ENCODE measurements at places on chromosomes 2 and 18. TPM values are rescaled to one million over a fixed set of nuclear protein-coding genes. Genes with fewer than 3 reads are reported as not detected.

DNA sequence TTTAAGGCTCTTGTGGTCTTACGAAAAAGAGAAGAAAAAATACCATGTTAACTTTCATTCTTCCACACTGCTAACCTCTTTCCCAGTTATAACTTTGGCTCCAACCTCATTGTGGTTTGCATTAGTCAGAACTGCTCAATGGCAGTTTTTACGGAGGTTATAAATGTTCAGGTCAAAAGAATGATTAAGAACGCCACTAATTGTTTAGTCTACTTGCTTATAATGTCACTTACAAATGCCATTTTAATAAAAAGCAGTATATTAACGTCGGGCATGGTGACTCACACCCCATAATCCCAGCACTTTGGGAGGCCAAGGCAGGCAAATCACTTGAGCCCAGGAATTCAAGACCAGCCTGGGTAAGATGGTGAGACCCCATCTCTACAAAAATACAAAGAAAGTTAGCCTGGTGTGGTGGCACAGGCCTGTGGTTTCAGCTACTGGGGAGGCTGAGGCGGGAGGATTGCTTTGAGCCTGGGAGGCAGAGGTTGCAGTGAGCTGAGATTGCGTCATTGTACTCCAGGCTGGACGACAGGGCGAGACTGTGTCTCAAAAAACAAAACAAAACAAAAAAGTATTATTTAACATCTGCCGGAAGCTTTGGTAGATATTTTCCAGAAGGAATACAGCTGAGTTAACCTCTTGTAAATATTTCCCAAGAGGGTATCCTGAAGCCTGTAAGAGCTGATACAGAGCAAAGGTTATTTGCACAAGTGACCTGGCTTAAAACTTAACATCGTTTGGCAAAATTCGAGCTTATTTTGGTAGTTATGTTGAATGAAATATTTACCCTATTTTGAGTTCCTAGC, 5.1 kb downstream of the AGPS start:
- DNase-seq = peak; percentile 73

DNA sequence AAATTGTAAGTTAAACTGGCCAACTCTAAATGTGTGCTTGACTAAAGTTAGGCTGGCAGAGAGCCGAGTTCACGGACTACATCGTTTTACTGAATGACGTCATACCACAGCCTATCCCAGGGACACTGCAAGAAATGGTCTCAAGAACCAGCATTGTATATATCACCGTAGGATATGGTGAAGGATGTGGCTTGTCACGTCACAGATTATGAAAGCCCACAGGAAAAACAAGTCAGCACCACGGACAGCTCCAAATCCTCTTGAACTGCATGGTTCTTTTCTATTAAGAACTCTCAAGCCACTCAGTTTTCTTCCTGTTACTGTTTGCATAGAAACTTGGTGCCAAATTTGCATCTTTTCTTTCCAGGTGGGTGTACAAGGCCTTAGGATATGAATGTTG, 85.1 kb upstream of the ACAA2 start:
- DNase-seq = no peak

DNA sequence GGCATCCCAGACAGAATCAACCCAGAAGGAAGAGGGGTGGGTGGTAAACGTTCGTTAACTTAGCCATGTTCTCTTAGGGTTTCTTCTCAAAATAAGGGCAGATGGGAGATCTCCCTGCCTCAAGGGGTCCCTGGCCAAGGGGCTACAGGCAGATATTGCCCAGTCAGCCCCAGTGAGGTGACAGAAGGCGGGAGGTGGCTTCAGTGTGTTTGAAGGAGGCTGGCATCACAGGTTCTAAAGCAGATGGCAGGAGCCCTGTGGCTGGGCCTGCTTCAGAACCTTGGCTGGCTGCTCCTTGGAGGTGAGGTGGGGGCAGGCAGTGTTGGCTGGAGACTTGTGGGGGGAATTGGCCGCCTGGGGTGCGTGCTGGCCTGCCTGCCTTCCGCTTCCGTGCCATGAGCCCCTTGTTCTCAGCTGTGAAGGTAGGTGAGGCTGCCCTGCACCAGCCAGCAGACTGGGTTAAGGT, 23.5 kb downstream of the HPCAL1 start:
- DNase-seq = no peak

- no peak for DNase-seq
These were observed 128.4 kb upstream of the CREB1 start for GRCh38 chr2:207401338-207401737.

DNA sequence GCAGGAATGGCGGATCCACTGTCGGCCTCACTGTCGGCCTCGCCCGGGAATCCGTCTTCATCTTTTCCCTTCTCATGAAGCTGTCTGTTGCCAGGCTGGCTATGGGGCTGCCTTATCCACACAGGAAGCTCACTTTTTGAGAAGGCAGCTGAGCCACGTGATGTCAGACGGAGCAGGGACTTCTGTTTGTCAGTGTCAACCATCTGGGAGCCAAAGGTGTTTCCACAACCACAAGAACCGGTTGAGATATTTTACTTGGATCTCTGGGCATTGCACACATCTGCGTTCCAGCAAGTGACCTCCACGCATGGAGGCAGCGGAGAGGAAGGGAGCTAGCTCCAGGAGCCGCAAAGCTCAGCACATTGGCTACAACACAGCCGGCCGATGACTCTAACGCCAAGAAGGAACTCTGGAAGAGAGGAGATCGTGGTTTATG, 27.4 kb upstream of the TAF1B start:
- no peak for DNase-seq

DNA sequence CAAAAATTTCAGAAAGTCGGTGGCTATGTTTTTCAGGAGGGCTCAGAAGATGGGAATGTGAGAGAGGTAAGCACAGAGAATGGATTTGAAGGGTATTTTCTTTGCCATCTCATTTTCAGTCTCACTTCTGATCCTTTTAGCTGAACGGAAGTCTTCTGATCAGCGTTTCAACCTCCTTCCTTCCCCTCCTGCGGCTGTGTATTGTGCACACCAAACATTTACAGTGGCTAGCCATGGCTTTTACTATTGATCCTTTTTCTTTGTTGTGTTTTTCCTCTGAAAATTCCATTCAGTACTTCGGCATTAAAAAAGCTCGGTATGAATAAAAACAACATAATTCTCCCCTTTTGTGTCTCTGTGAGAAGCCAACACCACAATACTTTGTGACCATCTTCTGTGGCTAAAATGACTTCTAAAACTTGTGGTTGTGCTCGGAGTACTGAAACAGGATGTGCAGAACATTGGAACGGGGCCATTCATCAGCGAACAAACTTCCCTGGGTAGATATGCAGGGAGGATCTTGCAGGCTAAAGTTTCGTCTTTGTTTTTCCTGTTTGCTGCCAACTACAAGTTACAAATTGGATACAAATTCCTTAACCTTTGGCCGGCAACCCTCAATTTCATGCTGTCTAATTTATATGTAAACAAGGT, 260.8 kb upstream of the FAM98A start:
- DNase-seq = no peak

DNA sequence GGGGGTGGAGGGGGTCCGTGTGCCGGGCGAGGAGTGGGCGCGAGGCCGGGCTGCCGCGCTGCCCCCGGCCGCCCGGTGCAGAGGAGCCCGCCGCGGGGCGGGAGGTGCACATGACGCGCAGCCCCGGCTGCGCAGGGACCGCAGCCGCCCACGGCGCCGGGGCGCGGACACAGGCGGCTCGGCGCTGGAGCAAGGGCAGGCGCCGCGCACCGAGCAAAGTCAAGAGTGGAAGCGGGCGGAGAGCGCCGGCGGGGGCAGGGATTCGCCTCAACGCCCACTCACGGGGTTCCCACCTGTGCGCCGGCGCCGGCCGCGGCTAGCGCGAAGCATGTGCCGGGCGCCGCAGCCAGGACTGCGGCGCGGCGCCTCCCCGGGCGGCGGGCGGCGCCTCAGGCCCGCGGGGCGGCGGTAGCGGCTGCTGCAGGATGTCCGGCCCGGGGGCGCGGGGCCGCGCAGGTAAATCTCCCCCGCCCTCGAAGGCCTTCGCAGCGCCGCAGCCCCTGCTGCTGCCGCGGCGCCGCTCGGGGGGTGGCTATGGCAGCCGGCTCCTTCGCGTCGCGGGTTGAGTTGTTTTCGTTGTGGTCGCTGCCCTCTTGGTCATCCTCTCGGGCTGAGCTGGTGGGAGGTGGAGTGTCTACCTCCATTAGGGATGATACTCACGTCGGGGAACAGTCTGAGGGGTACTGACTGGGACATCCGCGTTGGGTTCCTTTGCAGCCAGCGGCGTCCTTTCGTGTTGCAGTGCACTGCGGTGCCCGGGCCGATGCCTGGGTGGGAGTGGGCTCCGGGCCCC, 216.3 kb upstream of the DTNA start:
- DNase-seq = peak; percentile 52

Gene CPLX4
- total RNA-seq = not detected
